ENCODE measurements at places on chromosomes 4 and X. TPM values are rescaled to one million over a fixed set of nuclear protein-coding genes. Genes with fewer than 3 reads are reported as not detected.

Gene EXOC1L
- polyA plus RNA-seq, result not detected

Gene NEIL3
- 0.22 TPM for polyA plus RNA-seq

Gene ETDA
- polyA plus RNA-seq, result not detected

Gene C4orf51
- polyA plus RNA-seq, result not detected

Gene HEPH
- 14.9 TPM for polyA plus RNA-seq

Gene HELT
- polyA plus RNA-seq, result not detected

Gene CFAP299
- polyA plus RNA-seq, result not detected

Gene BLTP1
- 27.6 TPM for polyA plus RNA-seq

Gene PABPC4L
- 0.62 TPM for polyA plus RNA-seq

- DNase-seq, result no peak
Measured at GRCh38 chr4:123120473-123120872, 198.1 kb upstream of the NUDT6 start.

DNA sequence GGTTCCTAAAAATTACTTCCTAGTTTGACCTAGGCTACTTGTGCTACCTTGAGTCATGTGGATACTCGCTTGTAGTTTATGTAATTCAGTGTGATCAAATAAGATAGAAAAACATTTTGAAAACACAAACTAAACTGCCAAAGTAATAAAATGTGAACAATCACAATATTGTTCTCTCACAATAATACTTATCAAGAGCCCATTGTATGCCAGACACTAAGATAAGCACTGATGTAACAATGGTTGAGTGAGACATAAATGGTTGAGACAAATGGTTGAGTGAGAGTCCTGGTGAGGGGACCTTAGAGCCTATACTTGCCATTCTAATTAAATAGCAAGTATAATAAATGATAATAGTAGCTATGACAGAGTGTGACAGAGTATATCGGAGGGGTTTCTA is 41.7 kb downstream of the RFC1 start:
- no peak for DNase-seq

- DNase-seq, result no peak
Measured at GRCh38 chr4:77821775-77822174, 2.6 kb upstream of the CNOT6L start.

DNA sequence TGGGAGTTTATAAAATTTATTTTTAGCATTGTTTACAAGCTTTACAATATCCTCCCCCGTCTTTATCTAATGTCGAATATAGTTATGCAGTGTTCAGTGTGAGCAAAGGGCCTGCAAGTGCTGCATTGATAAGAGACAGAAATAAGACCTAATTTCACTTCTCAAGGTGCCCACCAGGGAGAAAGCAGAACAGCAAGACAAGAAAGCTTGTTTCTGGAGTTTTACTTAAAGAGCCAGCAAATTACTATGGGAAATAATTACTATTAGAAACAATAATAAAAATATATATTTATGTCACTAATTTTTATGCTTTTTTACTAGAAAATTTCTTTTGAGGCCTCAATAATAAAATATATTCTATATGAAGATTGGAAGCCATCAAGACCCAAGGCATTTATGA is 2677.7 kb downstream of the ARAP2 start:
- no peak for DNase-seq

- no peak for DNase-seq
Measured at GRCh38 chr4:89158884-89159503, 47.7 kb downstream of the TIGD2 start.

- no peak for DNase-seq
Measured at GRCh38 chr4:158758142-158758541, 10.7 kb upstream of the FNIP2 start.

GRCh38 chrX:31260351-31260750 is 188.5 kb upstream of the FTHL17 start:
- no peak for DNase-seq

GRCh38 chrX:44931441-44931973 is 58.5 kb downstream of the KDM6A start:
- DNase-seq, result no peak

GRCh38 chrX:148672517-148672916 is 172.1 kb downstream of the AFF2 start:
- DNase-seq, result no peak

DNA sequence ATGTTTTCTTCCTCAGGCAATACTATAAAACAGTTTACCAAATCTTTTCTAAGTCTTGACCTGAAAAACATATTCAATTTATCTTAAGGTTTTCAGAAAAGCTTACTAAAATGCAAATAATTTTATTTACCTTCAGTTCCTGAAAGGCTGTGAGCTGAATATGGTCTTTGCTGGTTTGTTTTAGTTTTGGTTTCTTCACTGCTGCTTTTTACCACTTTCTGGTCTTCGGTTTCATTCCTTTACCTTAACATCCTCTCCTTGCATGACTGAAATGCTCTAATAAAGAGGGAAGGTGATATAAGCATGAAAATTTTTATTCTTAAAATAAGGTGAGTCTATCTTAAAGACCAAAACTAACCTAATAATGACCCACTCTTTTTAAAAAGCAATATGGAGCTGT is 97.1 kb upstream of the NRK start:
- DNase-seq, result no peak

DNA sequence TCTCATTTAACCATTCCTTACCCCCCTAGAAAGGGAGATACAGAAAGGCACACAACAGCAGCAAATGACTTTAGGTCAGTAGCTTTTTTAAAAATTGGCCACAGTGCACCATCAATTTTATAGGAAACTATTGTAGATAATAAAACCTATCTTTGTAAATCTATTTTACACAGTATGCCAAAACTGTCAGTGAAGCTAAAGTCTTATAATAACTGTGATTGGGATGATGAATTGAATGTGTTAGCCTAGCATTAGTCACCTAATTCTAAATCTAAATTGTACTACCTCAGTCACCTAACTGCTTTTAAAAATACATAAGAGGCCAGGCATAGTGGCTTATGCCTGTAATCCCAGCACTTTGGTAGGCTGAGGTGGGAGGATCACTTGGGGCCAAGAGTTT is 44.2 kb downstream of the SH3RF1 start:
- no peak for DNase-seq

DNA sequence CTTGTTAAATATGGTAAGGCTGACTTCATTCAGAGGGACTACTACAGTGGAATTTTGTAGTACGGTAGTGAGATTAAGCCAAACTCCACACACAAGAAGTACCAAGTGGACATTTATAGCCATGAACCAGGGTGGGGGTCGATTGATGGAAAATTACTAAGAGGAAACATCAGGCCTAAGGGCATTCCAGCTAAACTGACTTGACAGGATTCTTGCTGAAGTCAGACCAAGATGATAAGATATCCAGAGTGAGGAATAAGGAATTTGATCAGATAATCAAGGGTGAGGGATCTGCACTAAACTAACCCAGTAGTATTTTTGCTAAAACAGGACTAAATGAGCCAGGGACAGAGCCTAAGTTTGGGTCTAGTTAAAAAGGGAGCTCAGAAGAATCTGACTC is 597.5 kb downstream of the RPA4 start:
- no peak for DNase-seq

GRCh38 chr4:39319676-39320075 is 46.5 kb downstream of the RFC1 start:
- no peak for DNase-seq

GRCh38 chr4:67712000-67712625 is 11.2 kb upstream of the UBA6 start:
- DNase-seq, result no peak

DNA sequence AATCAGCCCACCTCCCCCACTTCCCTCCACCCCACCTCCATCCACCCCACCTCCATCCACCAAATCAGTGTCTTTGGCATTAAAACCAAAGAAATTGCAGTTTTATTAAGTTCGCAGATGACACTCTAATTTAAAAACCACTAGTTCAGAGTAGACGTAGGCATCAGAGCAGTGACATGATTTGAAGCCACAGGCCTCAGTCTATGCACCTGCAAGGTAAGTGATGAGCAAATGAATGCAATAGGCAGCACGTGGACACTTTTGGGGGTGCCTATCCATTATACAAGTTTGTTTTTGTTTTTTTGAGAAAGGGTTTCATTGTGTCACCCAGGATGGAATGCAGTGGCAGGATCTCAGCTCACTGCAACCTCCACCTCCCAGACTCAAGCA is 88.0 kb upstream of the TRIM2 start:
- DNase-seq, result no peak

DNA sequence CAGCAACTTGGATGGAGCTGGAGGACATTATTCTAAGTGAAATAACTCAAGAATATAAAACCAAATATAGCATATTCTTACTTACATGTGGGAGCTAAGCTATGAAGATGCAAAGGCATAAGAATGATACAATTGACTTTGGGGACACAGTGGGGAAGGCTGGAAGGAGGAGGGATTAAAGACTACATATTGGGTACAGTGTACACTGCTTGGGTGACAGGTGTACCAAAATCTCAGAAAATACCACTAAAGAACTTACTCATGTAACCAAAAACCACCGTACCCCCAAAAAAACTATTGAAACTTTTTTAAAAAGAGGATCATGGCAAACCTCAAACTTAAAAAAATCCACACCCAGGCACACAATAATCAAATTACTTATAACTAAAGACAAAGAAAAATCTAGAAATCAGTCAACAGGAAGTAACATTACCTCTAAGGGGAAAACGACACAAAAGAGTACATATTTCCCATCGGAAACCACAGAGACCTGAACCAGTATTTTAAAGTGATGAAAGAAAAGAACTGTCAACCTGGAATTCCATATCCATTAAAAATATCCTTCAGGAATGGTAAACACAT is 241.8 kb downstream of the PRDM5 start:
- DNase-seq, result no peak

DNA sequence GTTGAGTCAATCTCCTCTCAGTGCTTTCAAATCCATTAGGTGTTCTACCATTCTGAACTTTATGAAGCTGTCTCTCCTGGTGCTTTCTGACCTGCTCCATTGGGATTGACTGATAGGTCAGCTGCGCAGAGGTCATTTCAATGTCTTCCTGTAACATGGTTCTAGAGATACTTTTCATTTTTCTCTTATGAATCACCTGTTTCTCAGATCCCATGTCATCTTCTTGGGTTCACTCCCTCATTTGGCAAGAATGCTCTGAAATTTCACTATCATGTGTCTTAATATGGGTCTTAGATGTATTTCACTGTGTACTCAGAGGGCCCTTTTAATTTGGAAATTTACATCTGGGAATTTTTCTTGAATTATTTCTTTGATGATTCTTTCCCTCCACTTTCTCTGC is 13.8 kb upstream of the PGM2 start:
- DNase-seq, result no peak

- no peak for DNase-seq
Measured at GRCh38 chr4:154471526-154472331, 19.9 kb downstream of the DCHS2 start.

- DNase-seq, result no peak
Measured at GRCh38 chr4:113617195-113617594, 144.3 kb downstream of the CAMK2D start.

GRCh38 chrX:49247916-49248811 is 12.9 kb downstream of the CCDC22 start:
- no peak for DNase-seq

DNA sequence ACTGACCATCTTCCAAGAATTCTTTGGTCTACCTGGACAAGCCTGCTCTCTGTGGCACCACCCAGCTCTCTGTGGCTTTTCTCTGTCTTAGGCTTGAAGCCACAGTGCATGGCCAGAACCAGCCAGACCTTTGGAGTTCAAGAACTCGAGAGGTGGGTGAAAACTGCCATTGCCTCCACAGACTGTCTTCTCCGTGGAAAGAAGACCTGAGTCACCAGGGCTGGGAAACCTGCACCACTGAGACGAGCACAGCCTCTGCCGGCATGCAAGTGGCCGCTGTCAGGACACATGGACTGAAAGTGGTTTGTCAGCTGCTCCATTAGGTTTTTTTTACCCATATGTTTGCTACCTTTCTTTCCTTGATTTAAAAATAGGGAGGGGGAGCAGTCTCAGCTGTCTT is 74.5 kb downstream of the MGST2 start:
- DNase-seq, result peak; percentile 65

DNA sequence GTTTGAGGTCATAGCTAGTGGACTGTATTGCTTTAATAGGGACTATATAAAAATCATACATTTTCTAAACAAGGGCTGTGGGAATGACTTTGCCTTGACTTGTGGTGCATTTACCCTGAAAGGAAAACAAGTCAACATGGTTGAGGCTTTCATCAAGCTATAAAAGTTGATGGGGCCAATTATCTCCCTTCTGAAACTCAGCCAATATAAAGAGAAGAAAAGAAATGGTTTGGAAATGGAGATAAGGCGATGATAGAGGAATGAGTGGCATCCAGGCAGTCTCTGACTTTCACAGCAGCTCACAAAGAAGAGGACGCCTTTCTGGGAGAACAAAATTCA is 118.7 kb downstream of the SMARCA1 start:
- no peak for DNase-seq

DNA sequence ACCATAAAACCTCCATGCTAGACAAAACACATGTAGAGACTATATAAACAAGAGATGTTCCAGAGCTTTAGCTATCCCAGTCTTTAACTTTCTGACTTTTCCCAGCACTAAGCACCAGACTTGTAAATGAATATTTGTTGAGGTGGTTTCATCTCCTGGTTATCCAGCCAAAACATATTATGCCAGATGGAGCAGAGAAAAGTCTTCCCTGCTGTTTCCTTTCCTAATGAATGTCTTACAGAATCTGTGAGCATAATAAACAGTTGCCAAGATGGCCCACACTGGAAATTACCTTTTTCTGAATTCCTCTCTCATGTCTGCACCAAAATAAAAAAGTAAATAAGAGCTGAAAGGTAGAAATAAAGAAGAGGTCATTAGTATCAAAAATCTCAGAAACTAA is 159.2 kb downstream of the TECRL start:
- DNase-seq, result no peak

GRCh38 chr4:83378419-83378818 is 43.8 kb upstream of the HPSE start:
- no peak for DNase-seq
